Endodermal cell (in vitro differentiated cells): ENCODE measurements at places on chromosomes 2 and 18. TPM values are rescaled to one million over a fixed set of nuclear protein-coding genes. Genes with fewer than 3 reads are reported as not detected.

DNA sequence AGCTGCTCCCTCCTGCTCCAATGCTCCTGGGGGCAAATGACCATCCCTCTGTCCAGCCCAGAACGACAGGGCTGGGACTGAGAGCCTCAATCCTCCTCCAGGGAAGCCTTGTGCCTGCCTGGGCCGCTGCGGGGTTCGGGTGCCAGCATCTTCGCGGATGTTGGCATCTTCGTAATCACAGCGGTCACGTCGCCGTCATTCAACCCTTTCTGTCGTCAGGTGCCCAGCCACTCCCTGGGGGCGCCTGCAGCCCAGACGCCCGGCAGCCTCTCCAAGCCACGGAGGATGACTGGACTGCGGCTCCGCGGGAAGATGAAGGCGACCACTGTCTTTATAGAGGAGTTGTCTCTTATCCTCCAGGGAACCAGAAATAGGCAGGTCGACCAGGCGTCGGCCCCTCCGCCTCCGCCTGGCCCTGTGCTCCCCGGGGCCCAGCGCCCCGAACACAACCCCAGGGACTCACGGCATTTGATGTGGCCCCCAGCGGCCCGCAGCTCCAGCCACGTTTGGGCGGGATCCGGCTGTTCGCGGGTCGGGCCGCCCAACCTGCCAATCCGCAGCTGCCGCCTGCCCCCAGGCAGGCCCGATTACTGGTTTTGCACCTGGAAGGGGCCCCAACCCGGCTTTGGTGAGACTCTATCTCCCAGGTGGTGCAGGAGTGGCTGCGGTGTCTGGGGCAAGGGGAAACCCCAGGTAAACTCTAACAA, 113.9 kb downstream of the THNSL2 start:
- DNase-seq = no peak

- DNase-seq = no peak
These were observed 31.8 kb downstream of the CREB1 start for GRCh38 chr2:207561386-207562080.

GRCh38 chr2:190465060-190465459, 56.9 kb downstream of the MFSD6 start:
- no peak for DNase-seq

DNA sequence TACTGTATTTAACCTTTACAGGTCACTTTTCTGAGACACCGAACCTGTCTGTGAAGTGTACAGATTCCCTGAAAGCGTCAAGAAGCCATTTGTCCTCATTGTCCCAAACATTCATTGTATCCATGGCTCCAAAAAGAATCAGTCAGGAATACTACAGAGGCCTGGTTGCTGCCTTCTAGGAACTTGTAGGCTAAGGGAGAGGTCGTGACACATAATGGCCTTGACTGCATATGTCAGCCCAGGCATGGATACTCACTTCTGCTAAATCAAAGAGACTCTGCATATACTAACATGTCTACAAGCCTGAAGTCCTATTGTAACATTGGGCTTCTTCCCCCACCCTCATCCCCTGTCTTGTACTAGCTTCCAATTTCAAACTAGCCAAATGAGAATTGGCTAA, 40.2 kb downstream of the ONECUT2 start:
- DNase-seq = no peak

DNA sequence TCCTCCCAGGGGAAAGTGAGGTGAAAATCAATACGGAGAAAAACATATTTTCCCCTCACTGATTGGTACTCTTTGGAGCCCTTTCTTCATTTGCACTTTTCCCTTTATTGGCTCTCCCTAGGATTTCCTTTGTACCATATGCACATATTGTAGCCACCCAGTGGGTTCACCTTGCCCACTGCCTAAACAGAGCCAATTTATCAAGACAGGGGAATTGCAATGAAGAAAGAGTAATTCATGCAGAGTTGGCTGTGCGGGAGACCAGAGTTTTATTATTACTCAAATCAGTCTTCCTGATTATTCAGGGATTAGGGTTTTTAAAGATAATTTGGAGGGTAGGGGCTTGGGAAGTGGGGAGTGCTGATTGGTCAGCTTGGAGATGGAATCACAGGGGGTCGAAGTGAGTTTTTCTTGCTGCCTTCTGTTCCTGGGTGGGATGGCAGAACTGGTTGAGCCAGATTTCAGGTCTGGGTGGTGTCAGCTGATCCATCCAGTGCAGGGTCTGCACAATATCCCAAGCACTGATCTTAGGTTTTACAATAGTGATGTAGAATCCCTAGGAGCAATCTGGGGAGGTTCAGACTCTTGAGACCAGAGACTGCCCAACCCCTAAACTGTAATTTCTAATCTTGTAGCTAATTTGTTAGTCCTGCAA, 15.1 kb upstream of the KCNE4 start:
- DNase-seq = no peak

DNA sequence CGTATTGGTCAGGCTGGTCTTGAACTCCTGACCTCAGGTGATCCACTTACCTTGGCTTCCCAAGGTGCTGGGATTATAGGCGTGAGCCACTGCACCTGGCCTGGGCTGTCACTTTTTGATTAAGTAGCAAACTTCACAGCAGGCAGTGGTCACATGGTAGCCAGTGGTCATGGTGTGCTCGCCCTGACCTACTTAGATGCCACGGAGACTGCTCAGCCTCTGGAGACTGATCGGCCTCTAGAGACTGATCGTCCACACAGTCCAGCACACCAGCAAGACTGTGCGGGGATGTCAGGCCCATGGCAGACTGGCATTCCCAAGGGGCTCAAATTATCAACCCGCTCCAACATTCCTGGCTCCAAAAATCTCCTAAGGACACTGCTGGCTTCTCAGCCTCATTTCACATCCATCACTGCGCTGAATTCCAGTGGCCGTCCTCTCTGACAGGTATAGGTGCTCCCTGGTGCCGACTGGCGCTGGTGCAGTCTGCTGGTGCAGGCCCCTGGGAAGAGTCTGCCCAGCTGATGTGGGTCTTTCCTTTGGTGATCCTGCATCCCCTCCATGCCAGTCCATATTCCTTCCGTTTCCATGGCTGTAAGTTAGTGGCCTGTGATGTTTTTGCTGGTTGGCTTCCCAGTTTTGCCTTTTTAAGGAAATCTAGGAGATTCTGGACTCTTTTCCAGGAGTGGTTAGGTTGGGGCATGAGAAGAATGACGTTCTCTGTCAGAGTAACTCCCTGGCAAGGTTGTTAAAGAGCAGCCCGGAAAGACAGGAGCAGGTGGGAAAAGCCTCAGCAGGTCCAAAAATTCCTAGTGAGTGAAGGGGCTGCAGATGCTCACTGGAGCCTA, 374.5 kb upstream of the HS6ST1 start:
- DNase-seq = no peak

DNA sequence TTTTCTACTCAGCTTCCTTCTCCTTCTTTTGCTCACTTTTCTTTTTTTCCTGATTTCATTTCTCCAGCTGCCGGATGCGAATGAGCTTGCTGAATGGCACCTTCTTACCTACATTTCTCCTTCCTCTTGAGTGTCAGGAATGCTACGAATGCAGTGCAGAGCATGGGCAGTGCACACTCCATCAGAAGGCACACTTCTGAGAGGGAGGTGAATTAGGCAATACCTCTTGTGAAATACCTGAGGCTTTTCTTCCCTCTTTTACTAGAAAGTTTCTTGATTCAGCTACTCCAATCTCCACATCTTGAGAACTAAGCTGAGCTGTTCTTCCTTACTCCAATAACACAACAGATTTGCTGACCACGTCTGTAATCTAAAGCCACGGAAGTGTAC, 51.1 kb downstream of the PLEKHM3 start:
- DNase-seq = no peak

DNA sequence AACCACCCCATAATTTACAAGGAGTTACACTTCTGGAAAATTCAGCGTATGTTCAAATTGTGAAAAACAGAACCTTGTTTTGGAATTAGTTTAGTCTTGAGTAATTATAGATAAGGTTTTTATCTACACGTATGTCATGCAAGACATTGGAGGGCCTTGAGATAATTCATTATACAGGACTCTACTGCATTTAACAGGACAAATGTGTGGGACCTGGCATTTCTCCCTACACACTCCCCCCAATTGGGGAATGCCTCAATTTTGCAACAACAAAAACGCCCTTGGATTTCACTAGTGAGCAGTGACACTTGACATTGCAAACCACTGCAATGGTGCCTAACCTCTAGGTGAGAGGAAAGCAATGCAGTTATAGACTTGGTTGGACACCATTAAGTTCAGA, 11.4 kb downstream of the SLC1A4 start:
- DNase-seq = no peak

DNA sequence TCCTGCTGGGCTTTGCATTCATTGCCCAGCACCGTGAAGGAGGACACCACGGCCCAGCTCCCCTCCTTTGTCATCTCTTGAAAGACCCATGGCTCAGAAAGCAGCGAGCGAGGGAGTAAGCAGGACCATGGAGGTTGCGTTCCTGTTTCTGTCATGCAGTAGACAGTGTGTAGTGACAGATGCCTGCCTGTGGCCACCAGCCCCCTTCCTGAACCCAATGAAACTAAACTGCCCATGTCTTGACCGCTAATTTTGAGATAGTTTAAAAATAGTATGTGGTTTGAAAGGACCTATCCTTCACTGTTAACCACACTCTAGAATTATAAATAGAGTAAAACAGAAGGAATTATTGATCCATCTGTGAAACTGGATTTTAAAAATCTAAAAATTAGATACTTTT, 88.2 kb downstream of the ASAP2 start:
- DNase-seq = no peak

- DNase-seq = peak; percentile 51
These were observed 243.9 kb upstream of the LRRTM1 start for GRCh38 chr2:80548469-80548868.

DNA sequence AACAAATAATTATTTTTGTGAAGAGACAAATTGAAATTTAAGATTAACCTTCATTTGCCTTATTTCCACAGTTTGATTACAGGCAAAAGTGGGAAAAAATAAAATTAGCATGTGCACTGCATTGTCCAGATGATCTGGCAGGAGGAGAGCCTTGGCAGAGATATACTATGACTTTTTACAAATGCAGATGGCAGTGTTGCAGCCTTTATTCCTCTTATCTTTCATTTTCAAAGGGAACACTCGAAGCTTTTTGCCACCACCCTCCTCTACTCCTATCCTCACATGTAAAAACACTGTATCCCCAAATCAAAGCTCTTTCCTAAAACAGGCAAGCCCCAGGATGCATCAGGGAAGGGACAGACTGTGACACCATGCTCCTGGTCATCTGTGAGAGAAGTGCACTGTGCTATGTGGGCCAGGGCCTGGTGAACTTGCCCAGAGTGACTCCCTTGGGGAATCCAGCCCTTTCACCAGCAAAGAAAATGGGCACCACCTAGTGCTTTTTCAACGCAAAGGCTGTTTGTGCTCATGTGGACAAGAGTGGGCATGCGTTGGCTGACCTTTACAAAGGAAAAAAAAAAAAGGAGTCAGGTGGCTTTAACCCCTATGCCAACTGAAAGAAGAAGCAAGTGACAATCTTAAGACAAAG, 74.7 kb upstream of the ETAA1 start:
- peak; percentile 81 for DNase-seq

DNA sequence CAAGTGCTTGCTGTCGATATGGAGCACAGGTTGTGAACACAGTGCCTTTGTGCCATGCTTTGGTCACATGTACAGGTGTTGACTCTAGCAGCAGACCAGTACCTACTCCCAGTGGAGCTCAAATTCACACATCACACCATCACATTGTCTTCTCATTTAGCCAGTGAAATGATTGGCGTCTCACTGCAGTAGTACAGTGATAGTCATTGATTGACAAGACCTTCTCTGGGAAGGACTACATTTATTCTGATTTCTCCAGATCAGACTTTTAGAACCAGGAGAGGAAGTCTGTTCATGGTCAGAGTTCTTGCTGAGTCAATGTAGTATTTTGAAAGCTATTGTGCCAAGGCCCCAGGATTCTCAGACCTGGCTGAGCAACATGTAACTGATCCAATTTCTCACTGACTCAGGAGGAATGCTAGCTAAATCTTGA, 75.2 kb downstream of the FMNL2 start:
- no peak for DNase-seq

DNA sequence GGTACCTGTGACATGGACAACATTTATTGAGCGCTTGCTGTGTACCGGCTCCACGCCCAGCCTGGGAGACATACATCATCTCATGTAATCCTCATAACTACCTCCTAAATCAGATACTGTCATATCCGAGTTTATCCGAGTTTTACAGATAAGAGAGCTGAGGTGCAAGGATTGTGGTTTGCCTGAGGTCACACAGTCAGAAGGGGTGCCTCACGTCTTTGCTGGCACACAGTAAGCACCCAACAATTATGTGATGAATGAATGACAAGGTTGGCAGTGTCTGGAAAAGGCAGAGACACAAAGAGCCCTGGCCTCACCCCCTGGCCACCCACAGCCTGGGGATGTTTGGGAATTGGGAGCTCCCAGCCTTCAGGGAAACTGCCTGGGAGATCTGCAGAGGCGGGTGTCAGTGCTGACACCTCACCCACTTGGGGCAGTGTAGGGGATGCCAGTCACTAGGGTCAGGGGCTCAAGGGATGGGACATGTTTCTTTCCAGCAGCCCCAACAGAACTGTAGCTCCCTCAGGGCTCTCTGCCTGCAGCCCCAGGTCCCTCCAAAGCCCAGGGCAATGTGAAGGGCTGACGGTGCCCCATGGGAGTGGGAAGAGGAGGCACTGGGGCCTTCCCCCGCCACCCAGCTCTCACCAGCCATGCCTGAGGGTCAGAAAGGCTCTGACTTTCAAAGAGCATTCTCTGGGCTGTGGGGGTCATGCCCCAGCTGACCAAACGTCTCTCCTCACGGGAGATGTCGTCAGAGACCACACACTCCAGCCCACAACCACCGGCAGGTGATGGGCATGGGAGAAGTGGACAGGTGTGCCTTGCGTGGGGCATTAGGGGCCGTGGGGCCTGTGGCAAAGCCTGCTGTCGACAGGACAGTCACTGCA, 157.5 kb downstream of the ZFP36L2 start:
- no peak for DNase-seq

GRCh38 chr2:182962641-182963040, 75.6 kb downstream of the NCKAP1 start:
- no peak for DNase-seq

GRCh38 chr2:36376319-36376765, 20.8 kb downstream of the CRIM1 start:
- DNase-seq = no peak

GRCh38 chr18:31942291-31942998, 483 bp downstream of the TRAPPC8 start:
- DNase-seq = no peak

DNA sequence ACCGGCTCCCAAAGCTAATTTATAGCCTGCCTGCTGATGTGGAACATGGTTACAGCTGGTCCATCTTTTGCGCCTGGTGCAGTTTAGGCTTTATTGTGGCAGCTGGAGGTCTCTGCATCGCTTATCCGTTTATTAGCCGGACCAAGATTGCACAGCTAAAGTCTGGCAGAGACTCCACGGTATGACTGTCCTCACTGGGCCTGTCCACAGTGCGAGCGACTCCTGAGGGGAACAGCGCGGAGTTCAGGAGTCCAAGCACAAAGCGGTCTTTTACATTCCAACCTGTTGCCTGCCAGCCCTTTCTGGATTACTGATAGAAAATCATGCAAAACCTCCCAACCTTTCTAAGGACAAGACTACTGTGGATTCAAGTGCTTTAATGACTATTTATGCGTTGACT, 51.4 kb downstream of the TMEM178A start:
- DNase-seq = no peak

The CLIP4 gene
- total RNA-seq = 8.4 to 27.7 TPM (median 10.9 TPM) in 3 replicates

The ST8SIA3 gene
- total RNA-seq = 0.79 and 1.6 TPM in 2 replicates

The NEU2 gene
- not detected in 2 replicates for total RNA-seq

The POTEI gene
- total RNA-seq = 0.07 to 0.33 TPM (median 0.13 TPM) in 3 replicates

The PKDCC gene
- total RNA-seq = 85.3 and 86.8 TPM in 2 replicates

The UGT1A8 gene
- 0.09 TPM in 1 of 2 replicates, not detected in the other for total RNA-seq

The FAM228A gene
- total RNA-seq = not detected in 2 replicates
